IMR-90 (cell line): ENCODE measurements at places on chromosomes 16 and 17. TPM values are rescaled to one million over a fixed set of nuclear protein-coding genes. Genes with fewer than 3 reads are reported as not detected.

DNA sequence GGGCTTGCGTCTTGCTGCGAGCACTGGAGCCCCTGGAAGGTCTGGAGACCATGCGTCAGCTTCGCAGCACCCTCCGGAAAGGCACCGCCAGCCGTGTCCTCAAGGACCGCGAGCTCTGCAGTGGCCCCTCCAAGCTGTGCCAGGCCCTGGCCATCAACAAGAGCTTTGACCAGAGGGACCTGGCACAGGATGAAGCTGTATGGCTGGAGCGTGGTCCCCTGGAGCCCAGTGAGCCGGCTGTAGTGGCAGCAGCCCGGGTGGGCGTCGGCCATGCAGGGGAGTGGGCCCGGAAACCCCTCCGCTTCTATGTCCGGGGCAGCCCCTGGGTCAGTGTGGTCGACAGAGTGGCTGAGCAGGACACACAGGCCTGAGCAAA is 7.4 kb downstream of the MPG start:
- no peak for DNase-seq

GRCh38 chr16:72924537-72924926 is 123.4 kb downstream of the ZFHX3 start:
- no peak for DNase-seq

GRCh38 chr16:89593841-89594240 is 18.3 kb downstream of the CPNE7 start:
- DNase-seq: no peak

GRCh38 chr17:21564262-21564661 is 128.1 kb upstream of the KCNJ18 start:
- no peak for DNase-seq

GRCh38 chr16:58535100-58535499 is 19.8 kb downstream of the SETD6 start:
- DNase-seq: no peak

GRCh38 chr17:42525221-42525620 is 10.8 kb upstream of the NAGLU start:
- peak; percentile 89 for DNase-seq

DNA sequence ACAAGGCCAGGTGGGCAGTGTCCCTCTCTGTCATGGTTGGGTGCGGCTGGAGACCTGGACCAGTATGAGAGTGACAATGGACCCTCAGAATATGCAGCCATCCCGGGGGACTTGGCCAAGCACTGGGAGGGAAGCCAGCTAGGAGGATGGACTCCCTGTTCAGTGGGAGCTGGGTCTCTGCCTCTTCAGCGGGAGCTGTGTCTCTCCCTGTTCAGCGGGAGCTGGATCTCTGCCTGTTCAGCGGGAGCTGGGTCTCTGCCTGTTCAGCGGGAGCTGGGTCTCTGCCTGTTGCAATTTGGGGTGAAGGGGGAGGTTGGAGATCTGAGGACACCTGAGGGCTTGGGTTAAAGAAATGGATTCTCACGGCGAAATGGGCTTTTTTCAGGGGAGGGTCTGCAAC is 3.8 kb upstream of the PRSS33 start:
- DNase-seq: no peak

DNA sequence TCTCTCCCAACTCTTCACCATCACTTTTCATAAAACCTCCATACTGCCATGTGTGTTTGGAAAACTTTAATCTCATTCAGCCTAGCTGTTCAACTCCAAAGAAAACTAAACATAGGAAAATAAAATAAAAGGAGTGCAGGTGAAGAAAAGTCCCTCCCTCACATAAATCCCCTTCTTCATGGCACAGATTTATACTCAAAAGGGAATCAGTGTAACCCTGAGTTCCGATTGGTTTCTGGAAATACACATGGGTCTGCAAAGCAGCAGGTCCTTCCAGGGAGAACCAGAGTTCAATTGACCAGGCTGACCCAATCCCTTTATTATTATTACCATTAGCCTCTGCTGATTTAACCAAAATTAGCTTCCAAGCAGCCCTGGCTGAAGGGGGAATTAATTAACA is 8.9 kb upstream of the HOXB2 start:
- peak; percentile 34 for DNase-seq

- no peak for DNase-seq
Observed at GRCh38 chr17:63181856-63182255, 215.8 kb downstream of the TANC2 start.

GRCh38 chr17:78933959-78934568 is 8.9 kb upstream of the TIMP2 start:
- peak; percentile 100 for DNase-seq

DNA sequence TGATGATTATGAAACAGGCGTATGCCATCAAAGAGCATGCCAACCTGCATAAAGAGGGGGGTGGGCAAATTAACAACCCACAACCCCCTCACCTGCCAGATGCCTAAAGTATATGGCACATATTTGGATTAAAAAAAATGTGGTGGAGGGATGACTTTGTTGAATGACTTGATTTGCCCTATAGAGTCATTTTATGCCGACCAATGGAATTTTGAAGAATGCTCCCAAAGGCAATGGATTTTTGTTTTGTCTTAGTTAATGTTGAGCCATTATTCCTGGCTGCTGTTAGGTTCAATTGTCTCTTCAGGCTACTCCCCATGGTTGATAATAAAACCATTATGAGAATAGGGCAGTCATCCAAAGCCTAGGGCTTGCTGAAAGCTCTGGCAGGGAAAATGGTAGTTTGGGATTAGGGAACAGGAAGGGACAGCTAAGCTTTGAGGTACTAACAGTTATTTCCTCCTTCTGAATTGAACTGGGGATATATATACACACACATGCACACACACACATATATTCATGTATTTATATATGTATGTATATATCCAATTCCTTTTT is 5.8 kb upstream of the CHCT1 start:
- DNase-seq: no peak

DNA sequence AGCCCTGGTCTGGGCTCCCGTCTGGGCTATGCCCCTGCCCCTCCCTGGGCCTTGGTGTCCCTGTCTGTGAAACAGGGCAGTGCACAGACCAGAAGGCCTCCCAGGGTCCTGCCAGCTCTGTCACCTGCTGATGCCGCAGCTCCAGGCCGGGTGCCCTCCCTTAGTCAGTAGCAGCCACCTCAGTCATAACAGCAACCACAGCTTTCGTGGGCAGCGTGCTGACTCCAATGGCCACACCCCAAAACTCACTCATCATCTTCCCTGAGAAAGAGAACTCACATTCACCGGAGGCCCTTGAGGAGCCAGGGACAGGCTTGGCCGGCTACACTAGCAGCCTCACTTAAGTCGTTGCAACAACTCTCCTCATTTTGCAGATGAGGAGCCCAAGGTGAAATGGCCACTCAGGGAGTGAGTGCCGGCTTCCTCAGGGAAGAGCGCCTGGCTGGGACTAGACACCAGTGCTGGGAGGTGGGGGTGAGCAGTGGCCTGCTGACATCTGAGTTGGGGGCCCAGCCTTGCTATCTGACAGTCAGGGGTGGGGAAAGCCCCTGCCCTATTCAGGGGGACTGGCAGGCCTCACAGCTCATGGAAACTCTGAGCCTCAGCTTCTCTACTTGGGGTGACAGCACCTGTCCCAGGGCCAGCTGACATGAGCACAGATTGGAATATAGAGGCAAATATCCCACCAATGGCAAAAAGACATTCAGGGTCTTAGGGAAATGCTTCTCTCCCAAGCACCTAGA is 22.6 kb downstream of the SLC5A10 start:
- peak; percentile 40 for DNase-seq

GRCh38 chr16:27526180-27526579 is 23.5 kb downstream of the GTF3C1 start:
- no peak for DNase-seq

Gene KCNH4
- total RNA-seq: not detected in 2 replicates

Gene TP53TG3F
- not detected in 2 replicates for total RNA-seq

Gene CXCL16
- total RNA-seq: 0.28 and 0.36 TPM in 2 replicates
